Fibroblast of skin of scalp (primary cell): ENCODE measurements at places on chromosomes 2 and 18.

DNA sequence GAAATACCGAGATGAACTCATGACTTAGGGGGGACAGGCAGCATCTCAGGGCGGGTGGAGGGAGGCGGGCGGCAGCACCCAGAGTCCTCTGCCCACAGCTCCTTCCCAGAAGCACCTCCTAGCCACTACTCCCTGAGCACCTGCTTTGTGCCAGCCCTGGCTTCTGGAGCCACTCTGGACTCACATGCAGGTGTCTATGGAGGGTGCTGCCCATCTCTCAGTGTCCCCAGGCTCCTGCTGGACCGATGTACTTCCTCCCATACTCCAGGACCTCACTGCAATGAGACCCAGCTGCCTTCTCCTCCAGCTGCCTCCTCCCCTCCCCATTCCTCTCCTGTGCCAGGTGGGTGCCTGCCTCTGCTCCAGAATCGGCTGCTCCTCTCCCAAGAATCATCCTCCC, 22.1 kb upstream of the OTOS start:
- no peak for DNase-seq

DNA sequence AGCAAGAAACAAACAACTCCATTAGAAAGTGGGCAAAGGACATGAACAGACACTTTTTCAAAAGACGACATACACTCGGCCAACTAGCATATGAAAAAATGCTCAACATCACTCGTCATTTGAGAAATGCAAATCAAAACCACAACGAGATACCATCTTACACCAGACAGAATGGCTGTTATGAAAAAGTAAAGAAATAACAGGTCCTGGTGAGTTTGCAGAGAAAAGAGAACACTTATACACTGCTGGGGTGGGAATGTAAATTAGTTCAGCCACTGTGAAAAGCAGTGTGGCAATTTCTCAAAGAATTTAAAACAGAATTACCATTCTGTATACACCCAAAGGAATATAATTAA, 130.5 kb downstream of the PLCL1 start:
- DNase-seq: no peak

DNA sequence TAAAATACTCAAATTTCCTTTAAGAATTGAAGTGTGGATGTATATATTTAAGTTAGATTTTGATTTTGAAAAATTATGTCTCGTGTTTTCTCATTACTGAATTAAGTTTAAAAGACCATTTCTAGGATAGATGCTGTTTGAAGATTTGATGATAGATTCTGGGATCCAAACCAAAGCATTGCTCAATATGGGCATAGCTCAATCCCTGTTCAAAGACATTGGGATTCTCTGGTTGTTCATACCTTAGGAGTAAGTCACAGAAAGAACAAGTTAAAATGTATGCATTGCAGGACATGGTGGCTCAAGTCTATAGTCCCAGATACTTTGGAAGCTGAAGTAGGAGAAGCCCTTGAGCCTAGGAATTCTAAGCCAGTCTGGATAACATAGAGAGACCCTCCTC, 622.3 kb downstream of the ADCYAP1 start:
- DNase-seq: no peak

DNA sequence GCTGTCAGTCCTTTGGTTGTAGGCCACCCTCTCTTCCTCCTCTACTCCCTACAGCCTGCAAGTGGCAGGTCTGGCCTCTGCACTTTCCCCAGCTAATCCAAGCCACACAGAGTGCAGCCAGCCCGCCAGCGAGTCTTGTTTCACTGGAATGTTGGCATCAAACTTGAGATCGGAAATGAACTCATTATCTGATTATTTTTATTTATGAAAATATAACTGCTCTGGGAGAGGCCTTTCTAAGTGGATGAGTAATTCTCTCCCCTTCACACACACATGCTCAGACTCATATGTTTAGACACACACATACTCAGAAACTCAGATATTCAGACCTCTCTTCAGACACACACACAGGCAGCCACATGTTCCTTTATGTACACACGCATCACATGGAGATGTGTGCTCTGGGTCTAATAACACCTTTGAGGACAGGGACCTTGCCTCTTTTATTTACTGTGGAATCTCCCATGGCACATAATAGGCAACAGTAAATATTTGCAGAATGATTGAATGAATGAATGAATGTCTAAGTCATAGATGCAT, 151.3 kb downstream of the ZFP36L2 start:
- DNase-seq: peak; percentile 98

DNA sequence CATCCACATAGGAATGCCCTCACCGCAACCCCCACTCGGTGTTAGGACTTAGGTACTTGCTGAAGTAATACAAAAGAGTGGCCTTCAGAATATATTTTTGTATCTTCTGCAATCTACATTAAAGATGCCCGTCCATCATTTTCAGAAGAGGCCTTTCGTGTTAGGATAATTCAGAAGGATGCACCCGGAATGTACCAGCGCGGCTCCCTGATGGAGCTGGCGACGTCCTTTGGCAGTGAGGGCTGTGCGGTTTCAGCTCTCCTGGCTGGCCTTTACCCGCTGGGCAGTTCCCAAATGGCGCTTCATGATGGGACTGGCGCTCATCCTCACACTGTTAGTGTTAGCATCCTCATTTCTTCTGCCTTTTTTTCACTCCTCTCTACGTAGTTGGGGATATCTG, 15.3 kb downstream of the TWIST2 start:
- DNase-seq: no peak

DNA sequence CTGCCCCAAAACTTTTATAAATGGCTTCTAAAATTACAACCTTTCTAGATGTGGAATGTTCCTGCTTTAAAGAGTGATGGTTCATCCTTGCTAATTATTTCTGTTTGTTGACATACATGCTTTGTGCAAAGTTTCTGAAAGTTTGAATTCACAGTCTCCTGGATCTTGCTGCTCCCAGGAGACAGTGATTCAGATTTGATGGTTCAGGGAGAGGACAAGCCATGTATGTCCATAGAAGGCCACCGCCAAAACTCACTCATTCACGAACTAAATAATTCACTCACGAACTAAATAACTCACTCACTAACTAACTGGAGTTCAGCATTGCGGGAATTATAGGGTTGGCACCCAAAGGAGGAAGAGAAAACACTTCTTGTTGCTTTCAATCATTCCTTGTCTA, 416.5 kb upstream of the ZEB2 start:
- DNase-seq: peak; percentile 69

- no peak for DNase-seq
These were observed 539.4 kb upstream of the CDH2 start for GRCh38 chr18:28716338-28716737.

- DNase-seq: no peak
These were observed 82.8 kb upstream of the PPP1CB start for GRCh38 chr2:28668880-28669279.

GRCh38 chr18:56789004-56789888, 138.1 kb downstream of the WDR7 start:
- peak; percentile 36 for DNase-seq

DNA sequence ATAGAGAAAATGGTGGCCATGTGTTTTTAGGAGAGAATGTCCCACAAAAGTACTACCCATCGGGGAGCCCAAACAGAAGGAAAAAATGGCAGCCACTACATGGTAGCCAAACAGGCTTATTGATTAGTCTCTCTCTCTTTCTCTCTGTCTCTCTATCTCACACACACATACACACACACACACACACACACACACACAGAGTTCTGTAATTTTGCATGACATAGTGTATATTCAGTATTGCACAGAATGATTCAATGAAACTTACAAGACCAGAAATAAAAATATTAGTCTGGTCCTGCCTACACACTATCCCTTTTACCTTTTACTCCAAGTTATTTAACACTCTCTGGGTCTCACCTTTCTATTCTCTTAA, 124.8 kb upstream of the SLC39A10 start:
- no peak for DNase-seq

DNA sequence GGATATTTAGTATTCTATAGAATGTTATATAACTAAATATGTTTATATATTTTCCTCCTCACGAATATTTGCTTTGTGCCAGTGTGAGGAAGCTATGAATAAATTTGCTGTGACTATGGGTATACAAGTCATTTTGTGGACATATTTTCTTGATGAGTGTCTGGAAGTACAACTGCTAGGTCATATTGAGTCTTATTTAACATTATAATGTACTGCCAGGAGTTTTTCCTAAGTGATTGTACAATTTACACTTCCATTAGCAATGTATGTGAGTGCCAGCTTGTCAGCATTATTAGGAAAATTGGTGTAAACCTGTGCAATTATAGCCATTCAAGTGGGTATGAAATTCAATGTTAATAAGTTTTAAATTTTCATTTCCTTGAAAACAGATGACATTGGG, 1328.9 kb upstream of the TMEFF2 start:
- DNase-seq: peak; percentile 5

GRCh38 chr18:11000071-11000470, 149.3 kb downstream of the PIEZO2 start:
- no peak for DNase-seq

DNA sequence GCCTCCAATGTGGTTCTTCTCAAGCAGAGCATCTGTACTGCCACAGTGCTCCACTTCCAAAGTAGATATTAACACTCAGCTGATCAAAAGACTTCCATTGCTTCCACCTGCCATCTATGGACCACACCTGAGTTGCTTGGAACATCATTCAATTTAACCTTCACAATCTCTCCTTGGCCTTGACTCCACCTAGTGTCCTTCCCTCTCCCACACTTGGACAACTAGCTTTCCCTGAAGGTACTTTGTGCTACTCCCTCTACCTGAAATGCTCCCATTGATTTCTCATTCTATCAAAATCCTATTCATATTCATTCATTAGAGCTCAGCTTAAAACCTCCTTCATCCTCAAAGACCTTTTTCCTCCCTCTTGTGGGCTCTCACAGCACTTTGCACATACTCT, 48.7 kb downstream of the SOWAHC start:
- DNase-seq: no peak

DNA sequence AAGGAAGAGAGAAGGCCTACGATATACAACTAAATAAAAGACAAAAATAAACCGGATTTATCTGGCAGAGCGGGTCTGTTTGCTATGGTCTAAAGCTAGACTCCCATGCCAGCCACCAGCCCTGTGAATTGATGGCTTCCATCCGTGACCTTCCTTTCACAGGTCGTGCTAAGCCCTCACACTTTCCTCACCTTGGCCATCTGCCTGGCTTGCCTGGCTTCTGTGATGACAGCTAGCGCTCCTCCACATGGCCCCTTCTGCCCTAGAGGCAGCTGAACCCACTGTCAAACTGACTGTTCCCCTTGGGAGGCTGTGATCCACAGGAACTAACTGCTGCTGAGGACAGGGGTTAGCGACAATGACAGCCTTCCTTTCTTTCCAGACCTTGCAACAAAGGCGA, 32.5 kb downstream of the GAREM1 start:
- no peak for DNase-seq

DNA sequence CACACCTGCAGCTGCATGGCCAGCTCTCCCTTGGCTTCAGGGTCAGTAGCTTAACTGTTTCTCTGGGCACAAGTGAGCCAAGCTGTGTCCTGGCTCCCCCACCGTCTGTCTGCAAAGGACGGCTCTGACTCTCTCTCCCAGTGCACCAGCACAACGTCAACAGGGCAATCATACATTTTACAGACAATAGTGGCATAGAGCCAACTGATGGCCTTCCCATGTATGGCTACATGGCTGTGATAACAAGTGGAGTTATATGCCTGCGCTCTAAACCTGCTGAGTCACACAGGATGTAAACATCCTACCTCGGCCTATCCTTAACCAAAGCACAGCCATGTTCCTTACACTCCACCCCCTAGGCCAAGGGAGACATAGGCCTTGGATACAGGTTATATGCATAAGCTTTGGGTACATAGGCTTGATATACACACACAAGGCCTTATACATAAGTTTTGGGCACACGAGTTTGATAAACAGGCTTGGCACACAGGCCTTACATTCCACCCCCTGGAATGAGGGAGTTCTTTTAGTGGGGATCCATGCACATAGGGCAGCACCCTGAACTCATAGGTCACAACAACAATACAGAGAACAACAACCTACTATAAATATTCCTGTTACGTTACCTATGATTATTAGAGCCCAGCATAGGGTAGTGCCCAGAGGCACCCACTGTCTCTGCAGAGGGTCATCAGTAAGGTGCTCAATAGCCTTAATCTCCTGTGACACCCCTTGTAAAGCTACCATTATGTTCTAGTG, 17.7 kb downstream of the PHOSPHO2 start:
- no peak for DNase-seq

GRCh38 chr2:1477196-1478040, 64.2 kb downstream of the TPO start:
- no peak for DNase-seq

GRCh38 chr18:59717291-59717690, 20.1 kb upstream of the CCBE1 start:
- no peak for DNase-seq

DNA sequence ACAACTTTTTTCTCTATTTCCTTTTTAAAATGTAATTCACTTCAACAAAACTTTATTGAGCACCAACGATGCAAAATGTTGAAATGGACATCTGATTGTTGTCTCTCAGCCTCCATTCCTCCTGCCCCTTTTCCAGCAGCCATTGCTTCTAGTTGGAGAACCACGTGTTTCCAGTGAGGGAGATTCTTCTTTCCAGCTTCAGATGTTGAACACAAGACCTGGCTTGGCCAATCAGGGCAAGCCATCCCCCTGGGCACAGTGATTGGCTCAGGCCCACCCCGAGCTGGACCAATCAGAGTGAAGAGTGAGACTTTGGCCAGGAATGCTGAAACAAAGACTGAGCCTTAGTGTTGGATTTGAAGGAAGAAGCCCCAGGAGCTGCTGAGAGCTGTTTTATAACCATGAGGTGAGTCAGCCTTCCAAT, 59.0 kb downstream of the E2F6 start:
- DNase-seq: peak; percentile 95

GRCh38 chr2:20687260-20687832, 20.4 kb downstream of the GDF7 start:
- DNase-seq: no peak

DNA sequence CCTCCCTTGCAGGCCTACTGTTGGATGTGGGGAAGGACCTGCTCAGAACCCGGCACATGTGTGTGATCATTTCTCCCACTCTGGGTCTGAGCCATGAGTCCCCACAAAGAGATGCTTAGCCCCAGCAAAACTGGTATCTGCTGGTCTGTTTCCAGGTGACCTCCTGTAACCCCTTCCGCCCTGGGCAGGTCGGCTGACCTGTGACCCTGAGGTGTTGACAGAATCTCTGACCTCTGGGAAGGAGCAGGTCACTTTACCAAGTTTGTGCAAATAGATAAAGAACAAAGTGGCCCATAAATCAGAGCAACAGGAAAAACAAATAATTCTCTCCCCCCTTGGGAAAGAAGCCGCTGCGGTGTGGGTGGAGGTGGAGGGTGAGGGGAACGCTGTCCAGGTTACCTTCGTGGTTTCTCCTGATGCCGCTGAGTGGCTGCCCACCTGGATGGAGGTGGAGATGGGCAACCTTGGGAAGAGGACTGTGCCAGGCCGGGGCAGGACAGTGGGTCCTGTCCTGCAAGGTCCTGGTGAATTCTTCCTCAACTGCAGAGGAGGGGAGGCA, 174.0 kb upstream of the MYCN start:
- no peak for DNase-seq

DNA sequence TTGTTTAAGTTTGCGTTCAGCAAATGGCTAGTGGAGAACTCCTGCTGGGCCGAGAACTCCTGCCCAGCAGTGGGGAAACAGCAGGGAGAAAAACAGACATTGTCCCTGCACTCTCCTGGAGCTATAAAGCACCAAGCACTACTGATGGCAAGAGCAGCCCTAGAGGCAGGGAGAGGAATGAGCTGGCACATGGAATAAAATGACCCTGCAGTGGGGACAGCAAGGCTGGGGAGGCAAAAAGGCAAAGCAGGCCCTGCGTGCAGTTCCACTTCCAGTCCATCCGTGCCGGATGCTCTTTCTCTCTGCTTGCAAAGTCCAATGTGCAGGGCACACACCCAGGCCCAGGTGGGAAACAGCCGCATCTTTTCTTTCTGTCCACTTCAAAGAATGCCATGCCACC, 415.5 kb downstream of the LRATD1 start:
- no peak for DNase-seq

- DNase-seq: peak; percentile 78
These were observed 678.9 kb upstream of the FANCL start for GRCh38 chr2:58920001-58920400.
